Stimulated activated CD4-positive, alpha-beta T cell treated with anti-CD3 and anti-CD28 coated beads, Interleukin-15, amount 100 ng/mL, for 1 hour (primary cell): ENCODE measurements at places on chromosomes 13 and 19.

DNA sequence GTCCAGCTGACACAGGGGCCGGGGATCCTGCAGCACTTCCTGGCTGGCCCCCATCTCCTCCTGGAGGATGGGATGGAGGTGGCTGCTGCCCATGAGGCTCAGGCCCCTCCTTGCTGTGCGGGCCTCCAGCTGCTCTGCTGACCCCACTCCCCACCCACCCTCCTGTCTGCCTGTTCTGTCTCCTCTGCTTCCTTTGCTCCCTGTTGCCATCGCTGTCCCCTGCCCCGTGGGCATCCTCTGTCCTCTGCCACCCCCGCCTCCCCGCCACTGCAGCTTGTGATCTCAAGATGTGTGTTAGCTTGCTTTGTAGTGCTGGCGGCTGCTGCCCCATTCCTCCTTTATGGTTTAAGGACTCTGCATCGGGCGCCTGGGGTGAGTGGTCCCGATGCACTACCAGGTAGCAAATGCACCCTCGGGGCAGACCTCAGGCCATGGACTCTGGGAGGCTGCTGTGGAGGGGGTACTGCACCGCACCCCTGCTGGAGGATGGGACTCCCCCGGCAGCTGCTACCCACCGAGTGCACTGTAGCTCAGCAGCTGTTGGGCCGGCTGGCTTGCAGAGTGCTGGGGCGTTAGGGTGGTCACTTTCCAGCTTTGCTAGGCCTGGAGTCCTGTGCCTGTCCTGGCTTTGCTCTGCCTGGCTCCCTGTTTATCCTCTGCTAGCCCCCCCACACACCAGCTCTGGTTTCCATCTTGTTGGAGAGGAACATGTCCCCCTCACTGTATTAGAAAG is 15.8 kb upstream of the C19orf33 start:
- no peak for DNase-seq

- no peak for DNase-seq
Observed at GRCh38 chr13:93740334-93740733, 513.7 kb downstream of the GPC6 start.

DNA sequence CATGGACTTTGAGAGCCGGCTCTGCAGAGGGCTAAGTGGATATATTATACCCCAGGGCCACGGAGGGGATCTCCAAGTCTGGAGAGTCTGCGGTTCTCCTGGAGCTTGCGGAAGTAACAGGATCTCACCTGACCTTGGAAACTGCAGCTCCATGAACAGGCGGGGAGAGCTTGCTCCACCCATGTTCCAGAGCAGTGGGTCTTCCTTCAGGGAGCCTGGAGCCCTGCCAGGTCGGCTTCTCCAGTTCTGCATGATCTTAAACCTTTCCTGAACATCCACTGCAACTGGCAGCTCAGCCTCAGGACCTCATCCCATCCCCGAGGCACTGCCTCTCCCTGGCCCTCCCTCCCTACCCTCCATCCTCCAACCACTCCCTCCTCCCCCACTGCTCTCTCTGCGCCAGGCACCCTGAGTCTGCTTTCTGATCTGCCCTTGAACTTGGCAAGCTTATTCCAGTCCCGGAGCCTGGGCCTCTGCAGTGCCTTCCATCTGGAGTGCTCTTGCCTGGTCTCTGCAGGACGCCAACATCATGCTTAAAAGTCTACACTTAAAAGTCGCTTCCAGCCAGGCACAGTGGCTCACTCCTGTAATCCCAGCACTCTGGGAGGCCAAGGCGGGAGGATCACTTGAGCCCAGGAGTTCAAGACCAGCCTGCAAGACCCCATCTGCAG is 13.2 kb downstream of the ATCAY start:
- no peak for DNase-seq

DNA sequence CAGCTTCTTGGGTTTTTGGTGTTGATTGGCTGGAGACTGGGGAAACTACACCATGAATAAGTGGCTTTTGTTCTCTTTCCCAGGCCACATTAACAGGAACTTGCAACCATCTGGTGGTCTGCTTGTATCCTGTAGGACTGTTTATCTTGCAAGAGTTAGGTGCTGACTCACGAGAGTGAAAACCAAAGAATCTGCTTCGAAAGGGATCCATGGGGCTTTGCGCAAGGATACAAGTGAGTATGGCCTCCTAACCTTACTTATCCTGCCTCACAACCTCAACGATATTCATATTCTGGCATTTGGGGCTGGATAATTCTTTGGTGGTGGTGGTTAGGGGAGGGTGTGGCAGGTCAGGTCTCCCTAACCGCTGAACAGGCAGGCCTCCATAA is 4.7 kb upstream of the SIGLECL1 start:
- DNase-seq = no peak

- DNase-seq = peak; percentile 98
Observed at GRCh38 chr19:4123615-4124568, at the start of gene MAP2K2. Gene MAP2K2, minus strand, starts transcription at chr19:4124122. Its CDS starts 247 bp downstream, at chr19:4123875.

- no peak for DNase-seq
Observed at GRCh38 chr13:48682436-48682835, 28.7 kb downstream of the CYSLTR2 start.
